ENCODE measurements at places on chromosomes 11 and 22. TPM values are rescaled to one million over a fixed set of nuclear protein-coding genes. Genes with fewer than 3 reads are reported as not detected.

GRCh38 chr11:10155793-10156490 lies 138.1 kb downstream of the SBF2 start:
- no peak for DNase-seq

DNA sequence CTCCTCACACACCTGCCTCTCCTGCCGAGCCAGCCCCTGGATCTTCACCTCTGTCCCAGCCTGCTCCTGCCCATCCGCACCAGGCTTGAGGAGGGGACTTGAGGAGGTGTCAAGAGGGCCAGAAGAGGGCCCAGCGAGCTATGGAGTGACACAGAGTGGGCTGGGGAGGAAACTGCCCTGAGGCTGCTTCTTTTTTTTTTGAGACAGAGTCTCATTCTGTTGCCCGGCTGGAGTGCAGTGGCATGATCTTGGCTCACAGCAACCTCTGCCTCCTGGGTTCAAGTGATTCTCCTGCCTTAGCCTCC lies 21.9 kb upstream of the CDON start:
- no peak for DNase-seq

DNA sequence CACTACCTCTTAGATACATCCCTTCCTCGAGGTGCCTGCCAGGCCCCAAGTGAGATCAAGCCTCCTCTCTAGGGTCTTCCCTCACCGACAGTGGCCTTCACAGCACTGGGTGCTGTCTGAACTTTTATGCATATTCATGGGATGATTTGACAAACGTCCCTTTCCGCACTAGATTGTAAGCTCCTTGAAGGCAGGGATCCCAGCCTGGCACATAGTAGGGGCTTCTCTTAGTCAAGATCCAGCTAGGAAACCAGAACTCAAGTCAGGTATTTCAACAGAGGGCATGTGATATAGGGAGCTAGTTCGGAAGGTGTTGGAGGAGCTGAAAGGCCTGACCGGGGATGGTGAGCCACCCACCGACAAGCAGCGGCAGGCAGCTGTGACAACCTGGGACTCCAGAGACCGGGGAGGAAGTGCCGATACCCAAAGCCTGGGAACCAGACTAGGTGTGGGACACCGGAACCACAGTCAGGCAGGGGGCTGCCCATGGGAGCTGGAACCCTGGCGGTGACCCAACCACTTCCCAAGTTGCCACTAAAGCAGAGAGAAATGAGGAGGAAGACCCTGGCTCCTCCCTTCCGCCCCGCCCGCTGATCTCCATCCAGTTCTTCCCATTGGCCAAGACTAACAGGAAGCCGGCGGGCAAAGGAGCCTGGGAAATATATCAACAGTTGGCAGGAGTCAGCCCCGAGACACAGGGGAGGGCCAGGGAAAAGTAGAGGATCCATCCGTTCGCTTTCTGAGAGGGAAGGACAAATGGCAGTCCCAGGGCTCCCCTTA lies 39.8 kb upstream of the CD82 start:
- DNase-seq = no peak

- no peak for DNase-seq
Observed at GRCh38 chr11:60739114-60739513, 14.6 kb downstream of the MS4A18 start.

- DNase-seq = no peak
Observed at GRCh38 chr22:46993633-46994032, 231.2 kb downstream of the TBC1D22A start.

GRCh38 chr11:133606124-133606523 lies 73.8 kb upstream of the OPCML start:
- DNase-seq = no peak

DNA sequence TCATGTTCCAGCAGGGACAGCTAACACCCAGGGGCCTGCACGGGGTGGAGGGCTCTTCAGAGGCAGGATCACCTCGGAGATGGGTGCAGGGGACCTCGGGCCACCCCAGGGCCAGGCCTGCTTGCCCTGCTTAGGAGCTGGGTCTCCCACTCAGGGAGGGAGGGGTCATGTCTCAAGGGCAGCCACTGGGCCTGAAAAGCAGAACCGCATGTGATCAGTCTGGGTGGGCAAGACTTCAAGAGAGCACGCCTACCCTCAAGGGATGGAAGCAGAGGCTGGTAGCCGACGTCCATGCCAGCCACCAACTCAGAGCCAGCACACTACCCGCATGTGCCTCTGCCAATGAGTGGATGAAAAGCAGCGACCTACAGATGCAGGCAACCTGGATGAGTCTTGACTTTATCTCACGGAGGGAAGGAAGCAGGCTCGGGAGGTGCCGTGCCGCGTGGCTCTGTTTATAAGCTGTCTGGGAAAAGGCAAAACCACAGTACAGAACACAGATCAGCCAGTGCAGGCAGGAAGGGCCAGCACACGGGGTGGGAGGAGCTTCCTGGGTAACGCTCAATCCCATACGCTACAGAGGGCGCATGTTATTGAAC lies 16.0 kb downstream of the TBX1 start:
- peak; percentile 50 for DNase-seq

DNA sequence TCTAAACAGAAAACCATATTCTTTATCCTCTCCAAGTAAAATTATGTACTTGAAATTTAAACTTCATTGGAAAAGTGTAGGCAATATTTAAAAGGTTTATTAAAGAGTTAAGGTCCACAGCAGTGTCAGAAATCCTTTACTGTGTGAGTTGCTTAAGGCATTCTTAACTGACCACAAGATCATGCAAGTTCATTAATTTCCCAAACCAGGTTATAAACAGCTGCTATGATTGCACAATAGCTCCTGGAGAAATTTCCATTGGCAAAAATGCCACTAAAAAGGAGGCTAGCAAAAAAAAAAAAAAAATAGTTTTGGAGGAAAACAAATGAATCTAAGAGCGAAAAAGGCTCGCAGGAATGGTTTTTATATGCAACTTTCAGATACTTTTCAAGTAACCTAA lies 106.2 kb downstream of the ETS1 start:
- DNase-seq = peak; percentile 84

DNA sequence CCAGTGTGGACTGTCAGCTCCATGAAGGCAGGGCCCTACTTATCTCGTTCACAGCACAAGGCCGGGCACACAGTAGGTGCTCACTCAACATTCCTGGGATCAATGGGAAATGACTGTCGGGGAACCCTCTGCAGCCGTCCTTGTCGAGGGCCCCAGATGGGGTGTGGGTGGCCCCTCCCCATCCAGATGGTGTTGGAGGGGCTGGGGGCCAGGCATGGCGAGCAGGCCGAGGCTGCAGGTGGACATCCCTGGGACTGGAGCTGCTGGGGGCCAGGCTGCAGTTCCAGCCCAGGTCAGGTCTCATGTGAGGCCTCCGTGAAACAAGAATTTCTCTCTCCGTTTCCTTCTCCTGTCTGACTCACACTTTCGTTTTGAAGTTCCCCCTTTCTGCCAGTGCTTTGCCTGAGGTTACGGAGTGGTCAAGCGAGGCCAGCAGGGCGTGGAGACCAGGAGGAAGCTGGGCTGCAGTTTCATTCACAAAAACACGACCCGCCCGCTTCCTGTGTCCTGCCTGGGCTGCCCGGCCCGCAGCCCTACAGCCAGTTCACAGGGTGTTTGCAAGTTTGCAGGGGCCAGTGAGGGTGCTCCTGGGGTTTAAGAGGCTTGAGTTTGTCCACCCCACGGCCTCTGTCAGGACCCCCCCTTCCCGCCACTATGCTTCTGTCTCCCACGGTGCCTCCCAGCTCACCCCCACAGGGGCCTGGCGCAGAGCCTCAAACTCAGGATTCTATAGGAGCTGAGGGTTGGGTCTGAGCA lies 4.5 kb downstream of the MYEOV start:
- peak; percentile 86 for DNase-seq

- DNase-seq = peak; percentile 80
Observed at GRCh38 chr11:79237703-79238102, 203.1 kb downstream of the TENM4 start.

RFPL2 gene
- polyA plus RNA-seq = not detected

GUCY1A2 gene
- polyA plus RNA-seq = 0.15 TPM

MAJIN gene
- polyA plus RNA-seq = not detected

MIOX gene
- polyA plus RNA-seq = 0.16 TPM

APOL5 gene
- not detected for polyA plus RNA-seq
